Gastroesophageal sphincter (tissue), 4 donors: ENCODE measurements at places on chromosomes 5 and 9.

- no peak for ATAC-seq
Observed at GRCh38 chr9:38334234-38334633, 58.3 kb upstream of the ALDH1B1 start.

DNA sequence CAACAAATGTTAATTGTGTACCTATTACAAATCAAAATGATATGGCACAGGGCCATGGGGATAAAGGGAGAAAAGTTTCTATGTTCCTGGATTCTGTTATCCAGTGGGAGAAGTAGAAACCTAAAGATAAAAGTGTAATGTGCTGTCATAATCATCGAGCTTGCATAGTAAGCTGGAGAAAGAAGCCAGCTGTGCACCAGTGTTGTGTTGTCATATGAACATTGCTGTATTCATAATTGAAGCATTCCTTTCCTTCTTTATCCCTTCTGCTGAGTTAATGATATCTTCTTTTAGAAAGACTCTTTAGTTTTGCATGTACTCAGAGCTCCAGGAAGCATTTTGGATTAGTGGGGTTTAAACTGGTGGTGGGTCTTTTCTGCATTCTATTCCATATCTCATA lies 39.5 kb downstream of the NTRK2 start:
- ATAC-seq: no peak

DNA sequence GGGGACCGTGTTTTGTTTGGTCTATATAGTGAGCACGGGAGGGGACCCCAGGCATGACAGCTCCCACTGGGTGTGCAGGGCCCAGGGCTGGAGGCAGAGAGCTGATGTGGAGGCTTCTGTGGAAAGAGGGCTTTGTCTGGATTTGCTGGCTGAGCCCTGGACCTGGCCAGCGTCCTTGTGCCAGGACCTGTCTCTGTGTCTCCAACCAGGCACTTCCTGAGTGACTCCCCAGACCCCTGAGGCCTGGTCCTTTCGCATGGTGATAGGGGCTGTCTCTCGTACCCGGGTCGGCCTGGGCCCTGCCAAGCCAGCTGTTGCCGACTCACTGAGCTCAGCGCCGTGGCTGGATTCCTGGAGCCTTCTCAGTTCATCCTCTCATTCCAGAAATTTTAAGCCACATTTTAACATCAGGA lies 77.6 kb downstream of the ADAMTS2 start:
- no peak for ATAC-seq

- ATAC-seq: no peak
Observed at GRCh38 chr5:82758881-82759280, 318.3 kb downstream of the TMEM167A start.

- no peak for ATAC-seq
Observed at GRCh38 chr9:6150483-6150882, 65.1 kb upstream of the IL33 start.

GRCh38 chr9:84652496-84653120 lies 16.9 kb upstream of the NTRK2 start:
- no peak for ATAC-seq

GRCh38 chr9:69324549-69325401 lies at the start of gene ENTREP1:
Gene ENTREP1 (plus strand): TSS chr9:69325215. CDS start chr9:69325310, 95 bp downstream.
- ATAC-seq: peak; percentile 92
